ENCODE measurements at places on chromosomes 7 and 10.

DNA sequence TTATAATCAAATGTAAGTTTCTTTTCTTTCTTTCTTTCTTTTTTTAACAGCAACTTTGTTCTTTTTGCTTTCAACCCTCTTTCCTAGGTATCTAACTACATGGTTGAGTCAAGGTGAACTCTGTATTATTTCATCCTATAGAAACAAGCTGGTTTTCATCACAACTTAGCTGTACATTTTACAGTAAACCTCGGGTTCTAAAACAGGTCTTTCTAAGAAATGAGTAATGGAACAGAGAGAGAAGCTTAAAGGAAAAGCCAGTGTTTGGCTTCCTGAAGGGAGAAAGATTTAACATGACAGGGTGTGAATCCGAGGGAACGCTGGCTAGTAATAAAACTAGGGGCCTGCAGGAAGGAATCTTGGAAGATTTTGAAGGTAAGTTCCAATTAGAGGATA, 143.4 kb upstream of the ITGB1 start:
- DNase-seq: no peak

DNA sequence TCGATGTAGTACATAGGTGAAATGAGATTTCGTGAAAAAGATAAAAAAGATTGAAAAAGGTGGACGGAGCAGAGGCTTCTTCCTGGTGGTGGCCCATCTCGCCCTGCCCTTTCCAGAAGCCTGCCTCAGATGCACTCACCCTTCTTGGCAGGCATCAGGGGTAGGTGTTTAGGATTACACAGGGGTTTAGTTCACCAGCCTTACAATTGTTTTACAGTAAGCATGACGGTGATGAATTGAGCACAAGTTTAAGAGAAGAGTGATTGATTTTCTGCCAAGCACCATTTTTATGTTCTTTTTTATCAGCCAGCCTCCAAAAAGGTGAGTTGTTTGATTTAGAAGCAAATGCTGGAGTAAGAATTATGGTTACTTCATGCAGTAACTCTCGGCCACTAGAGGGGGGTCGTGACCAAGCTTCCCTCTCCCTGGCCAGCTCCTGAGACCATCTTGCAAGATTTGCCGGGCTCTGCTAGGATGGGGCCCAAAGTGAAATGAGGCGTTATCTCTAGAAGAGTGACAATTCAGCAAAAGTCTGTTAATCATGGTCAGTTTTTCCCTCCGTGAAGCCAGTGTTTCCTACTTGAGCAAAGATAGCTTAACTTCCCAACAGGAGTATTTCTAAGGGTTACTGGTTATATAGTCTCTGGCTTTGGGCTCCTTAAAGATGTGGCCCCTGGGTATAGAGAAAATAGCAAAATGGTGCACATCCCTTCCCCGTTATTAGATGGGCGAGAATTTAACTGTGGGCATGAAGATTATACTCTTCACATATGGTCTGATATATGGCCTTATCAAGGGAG, 228.8 kb downstream of the BMPER start:
- DNase-seq: no peak

GRCh38 chr10:60006062-60006461, 99.7 kb upstream of the CCDC6 start:
- DNase-seq: no peak

DNA sequence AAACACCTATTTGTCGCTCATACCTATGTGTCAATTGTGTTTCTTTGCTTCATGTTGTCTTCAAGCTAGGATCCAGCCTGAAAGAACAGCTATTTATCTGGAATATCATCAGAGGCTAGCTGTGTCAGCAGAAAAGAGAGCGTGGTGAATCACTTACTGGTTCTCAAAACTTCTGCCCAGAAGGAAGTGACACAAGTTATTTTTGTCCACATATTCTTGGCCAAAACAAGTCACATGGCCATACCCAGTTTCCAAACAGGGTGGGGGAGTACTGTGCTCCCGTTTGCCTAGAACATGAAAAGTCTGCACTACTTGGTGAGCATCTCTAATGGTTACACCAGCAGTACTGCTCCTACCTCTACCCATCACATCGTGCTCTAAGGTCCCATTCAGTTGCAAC, 160.9 kb upstream of the CSTF2T start:
- DNase-seq: no peak

DNA sequence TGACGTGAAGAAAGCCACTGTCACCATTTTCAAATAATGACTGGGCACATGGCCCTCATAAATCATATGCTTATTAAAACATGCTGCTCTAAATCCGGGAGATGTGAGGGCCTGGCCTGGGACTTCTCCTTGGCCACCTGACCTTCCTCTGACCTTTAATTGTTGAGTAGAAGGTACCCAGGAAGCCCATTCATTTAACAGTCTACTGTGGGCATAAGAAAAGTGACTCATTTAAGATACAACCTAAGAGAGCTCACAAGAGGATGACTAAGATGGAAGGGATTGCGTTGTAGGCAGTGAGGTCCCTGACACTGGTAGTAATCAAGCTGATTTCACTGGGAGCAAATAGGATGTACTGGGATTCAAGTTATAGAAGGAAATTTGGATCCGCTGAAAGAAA, 203.4 kb upstream of the GPR26 start:
- no peak for DNase-seq

DNA sequence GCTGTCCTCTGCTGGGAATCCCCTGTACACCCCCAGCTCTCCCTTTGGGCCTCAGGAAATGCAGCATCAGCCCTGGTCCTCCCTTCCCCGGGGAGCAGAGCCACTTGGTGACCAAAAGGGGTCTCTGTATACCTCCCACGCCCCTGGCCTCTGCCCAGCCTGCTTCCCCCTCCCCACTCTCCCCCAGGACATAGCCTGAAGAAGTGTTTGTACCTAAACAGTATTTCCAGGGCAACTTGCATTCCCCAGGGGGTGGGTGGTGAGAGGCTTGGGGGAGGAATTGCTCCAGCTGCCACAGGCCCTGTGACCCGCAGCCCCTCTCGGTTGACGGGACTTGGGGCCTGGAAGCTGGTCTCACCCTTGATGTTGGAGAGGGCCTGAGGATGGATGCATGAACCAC, 39.3 kb downstream of the TMEM270 start:
- no peak for DNase-seq

GRCh38 chr10:72649291-72649690, 23.4 kb upstream of the MICU1 start:
- no peak for DNase-seq

GRCh38 chr7:119974972-119975371, 298.0 kb upstream of the KCND2 start:
- no peak for DNase-seq

DNA sequence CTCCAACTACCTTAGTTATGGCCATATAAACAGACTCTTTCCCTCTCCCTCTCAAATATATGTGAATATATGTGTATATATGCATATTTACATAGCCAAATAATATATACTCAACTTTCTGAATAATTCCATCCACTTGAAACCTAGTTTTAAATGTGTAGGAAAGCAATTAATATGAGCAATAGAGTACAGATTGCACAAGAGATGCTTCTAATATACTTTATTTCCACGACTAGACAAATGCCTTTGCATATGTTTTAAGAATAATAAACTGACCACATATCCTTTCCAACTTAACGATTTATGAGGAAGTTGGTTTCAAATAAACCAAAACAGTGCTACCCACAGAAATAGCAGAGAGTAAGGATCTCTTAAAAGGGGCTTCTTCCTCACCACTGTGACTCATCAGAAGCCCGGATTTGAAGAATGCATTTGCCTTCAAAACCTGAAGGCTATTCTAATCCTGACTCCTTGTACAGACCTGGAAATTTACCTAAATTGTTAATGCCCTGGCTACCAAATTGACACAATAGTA, 266.3 kb downstream of the AHR start:
- DNase-seq: no peak

DNA sequence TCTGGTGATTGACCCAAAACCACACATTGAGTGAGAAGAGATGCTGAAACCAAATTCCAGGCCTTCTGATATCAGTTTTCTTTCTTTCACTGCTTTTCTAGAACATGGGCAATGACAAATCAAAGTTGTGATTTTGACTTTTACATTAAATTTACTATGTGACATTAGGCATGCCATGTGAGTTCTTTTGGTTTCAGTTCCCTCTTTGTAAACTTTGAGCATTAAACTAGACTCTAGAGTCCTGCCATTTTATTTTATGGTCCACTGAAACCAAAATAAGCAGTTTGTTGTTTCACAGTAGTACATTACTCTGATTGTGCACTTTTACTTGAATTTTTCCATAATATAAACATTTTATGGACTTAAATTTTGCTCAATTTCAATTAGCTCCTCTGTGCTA, 381.1 kb upstream of the SEMA3D start:
- no peak for DNase-seq

GRCh38 chr10:129415215-129416140, 51.6 kb upstream of the MGMT start:
- DNase-seq: no peak

- DNase-seq: no peak
These were observed 41.1 kb upstream of the GDF10 start for GRCh38 chr10:47258921-47259320.

- DNase-seq: no peak
These were observed 100.8 kb upstream of the STK17A start for GRCh38 chr7:43481902-43482678.

DNA sequence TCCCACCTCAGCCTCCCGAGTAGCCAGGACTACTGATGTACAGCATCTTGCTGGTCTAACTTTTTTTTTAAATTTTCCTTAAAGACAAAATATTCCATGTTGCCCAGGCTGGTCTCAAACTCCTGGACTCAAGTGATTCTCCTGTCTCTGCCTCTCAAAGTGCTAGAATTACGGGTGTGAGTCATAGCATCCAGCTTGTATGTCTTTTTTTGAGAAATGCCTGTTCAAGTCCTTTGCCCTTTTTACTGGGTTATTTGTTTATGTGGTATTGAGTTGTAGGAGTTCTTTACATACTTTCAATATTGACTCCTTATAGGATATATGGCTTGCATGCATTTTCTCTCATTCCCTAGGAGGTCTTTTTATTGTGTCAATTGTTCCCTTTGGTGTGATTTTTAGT, 486.4 kb downstream of the MAGI2 start:
- DNase-seq: no peak

- DNase-seq: no peak
These were observed 16.0 kb upstream of the FAM20C start for GRCh38 chr7:176381-176780.
